ENCODE measurements at places on chromosomes 6 and 20.

- no peak for DNase-seq
Measured at GRCh38 chr6:98433325-98434056, 400.9 kb upstream of the POU3F2 start.

- no peak for DNase-seq
Measured at GRCh38 chr6:158991017-158991723, 8.8 kb downstream of the RSPH3 start.

DNA sequence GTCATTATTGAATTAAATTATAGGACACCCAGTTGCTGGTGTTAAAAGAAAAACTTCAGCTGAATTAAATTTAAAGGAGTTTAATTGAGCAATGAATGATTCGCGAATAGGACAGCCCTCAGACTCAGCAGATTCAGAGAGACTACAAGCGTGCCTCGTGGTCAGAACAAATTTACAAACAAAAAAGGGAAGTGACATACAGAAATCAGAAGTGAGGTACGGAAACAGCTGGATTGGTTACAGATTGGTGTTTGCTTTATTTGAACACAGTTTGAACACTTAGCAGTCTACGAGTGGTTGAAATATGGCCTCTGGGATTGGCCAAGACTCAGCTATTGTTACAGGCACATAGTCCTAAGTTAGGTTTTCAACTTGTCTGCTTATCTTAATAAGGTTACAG lies 25.8 kb upstream of the TNFRSF21 start:
- DNase-seq: no peak

- DNase-seq: no peak
Measured at GRCh38 chr6:100475554-100476320, 11.0 kb upstream of the SIM1 start.

DNA sequence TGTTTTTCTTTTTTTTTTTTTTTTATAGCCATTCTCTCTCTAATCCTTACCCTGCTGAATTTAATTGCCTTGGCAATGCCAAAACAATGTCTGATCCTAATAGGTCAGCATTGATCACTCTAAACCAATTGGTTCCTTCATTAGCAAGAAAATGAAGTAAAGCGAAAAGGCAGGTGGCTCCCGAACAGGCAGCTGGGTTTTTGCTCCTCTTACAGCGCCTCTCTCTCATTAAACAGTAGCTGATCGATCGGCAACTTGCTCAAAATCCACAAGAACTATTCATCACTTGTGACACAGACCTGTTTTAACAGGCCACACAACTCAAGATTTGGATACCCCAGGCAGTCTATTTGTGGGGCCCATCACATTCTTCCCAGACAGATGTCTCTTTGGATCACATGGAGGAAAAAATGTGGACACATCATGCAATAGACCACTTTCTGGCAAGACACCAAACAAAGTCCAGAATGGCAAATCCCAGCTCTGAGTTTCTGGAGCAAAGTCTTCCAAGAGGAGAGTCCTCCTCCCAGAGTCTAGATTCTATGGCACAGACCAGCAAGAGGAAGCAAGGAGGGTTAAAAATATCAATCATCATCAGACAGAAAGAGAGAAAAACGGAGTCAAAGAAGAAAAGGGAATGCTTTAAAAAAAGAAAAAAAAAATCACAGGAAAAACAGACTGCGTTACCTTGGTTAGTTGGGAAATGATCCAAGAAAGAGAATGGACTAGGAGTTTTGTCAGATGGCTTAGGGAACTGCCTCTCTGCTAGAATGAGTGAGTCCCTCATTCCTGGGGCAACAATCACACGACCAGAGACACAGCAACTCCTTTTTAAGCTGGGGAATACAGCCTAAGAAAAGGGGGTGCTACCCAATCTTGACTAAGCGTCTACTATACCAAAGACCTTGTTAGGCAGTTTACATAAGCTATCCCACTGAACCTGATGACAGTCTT lies 247.8 kb downstream of the BTBD9 start:
- DNase-seq: peak; percentile 68

DNA sequence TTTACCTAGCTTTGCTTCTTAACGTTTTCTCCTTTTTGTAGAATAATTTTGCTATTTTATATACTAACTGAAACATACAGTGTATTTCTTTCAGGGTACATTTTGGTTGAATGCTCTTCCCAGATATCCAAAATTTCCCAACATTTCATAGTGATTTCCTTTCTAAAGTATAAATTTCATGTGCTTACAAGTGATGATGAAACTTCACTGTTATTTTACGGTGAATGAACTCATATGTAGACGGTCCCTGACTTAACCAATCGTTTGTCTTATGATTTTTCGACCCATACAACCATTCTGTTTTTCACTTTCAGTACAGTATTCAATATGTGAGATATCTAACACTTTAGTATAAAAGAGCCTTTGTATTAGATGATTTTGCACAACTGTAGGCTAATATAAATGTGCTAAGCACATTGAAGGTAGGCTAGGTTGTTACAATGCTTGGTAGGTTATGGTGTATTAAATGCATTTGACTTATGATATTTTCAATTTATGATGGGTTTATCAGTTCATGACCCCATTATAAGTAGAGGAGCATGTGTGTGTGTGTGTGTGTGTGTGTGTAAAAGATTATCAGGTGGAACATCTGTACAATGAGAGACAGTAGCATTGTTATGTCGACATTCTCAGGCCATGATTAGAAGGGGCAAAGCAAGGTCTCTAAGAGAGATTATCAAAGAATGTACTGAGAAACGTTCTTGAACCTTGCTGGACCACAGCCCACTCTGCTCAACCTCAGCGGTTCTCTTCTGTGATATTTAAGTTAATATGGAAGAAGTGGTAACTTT lies 20.9 kb downstream of the HIVEP1 start:
- peak; percentile 19 for DNase-seq

DNA sequence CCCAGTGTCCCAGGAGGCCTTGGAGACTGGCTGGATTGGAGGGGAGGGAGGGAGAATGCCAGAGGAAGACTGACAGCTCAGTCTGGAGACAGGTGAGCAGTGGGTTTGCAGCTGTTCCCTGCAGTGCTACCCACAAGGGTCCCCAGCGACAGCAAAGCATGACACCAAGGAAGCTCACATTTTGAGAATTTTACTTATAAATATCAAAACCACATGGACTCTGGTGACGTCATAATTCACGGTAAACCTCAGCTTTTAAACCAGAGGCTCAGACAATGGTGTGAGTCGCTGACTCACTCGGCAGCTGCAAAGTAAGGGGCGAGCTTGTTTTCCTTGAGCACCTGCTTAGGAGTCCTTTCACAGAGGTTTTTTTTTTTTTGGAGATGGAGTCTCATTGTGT lies 65.2 kb downstream of the THBS2 start:
- DNase-seq: peak; percentile 87

GRCh38 chr6:1535295-1535694 lies 74.4 kb upstream of the FOXC1 start:
- peak; percentile 28 for DNase-seq

DNA sequence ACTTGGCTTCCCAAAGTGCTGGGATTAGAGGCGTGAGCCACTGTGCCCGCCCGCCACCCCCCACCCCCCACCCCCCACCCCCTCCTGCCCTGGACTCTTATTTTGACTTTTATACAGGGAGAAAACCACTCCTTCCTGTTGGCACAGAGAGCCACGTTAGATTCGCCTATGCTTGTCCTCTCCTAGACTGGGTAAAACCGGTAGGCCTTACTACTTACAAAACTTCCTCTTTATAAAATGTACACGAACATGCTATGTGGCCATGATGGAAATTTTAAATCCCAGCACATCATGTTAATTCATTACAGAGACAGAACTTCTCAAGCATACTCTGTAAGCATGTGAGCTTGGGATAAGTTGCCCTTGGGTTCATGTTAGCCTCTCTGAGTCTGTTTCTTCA lies 124.2 kb downstream of the SLC24A3 start:
- no peak for DNase-seq

DNA sequence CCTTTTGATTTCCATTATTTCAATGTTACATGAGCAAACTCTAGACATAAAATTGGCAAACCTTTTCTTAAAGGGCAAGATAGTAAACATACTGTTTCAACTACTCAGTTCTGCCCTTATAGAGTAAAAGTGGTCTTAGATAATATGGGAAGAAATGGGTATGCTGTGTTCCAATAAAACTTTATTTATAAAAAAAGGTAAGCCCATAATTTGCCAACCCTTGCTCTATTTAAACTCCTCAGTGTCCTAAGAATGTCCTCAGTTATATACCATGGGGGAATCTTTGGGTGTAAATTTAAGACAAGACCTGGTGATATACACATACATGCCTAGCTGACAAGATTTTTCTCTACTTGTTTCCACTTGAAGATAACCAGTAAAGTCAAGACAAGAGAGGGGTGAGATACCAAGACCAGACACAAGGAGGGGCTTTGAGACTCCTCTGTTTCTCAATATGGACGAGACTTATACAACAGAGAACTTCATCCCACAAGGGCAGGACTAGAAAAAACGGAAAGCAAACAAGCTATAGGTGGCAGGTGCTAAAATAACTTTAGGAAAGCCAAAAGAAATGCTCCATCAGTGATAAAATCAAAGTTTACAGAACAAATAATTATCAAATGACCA lies 10.5 kb downstream of the SNX3 start:
- DNase-seq: no peak

GRCh38 chr20:33521461-33521860 lies 31.6 kb downstream of the CBFA2T2 start:
- DNase-seq: no peak

- no peak for DNase-seq
Measured at GRCh38 chr6:110392727-110393126, 22.6 kb downstream of the DDO start.

- DNase-seq: no peak
Measured at GRCh38 chr6:98927534-98927933, 20.2 kb downstream of the FBXL4 start.

Data from AG10803 (cell line).